Skeletal muscle tissue (tissue), 5 donors: ENCODE measurements at places on chromosomes 4 and X. TPM values are rescaled to one million over a fixed set of nuclear protein-coding genes. Genes with fewer than 3 reads are reported as not detected.

The PAGE5 gene
- not detected for total RNA-seq

The RAB40AL gene
- total RNA-seq: not detected

The EDNRA gene
- total RNA-seq: 41.8 TPM

The FAM47E gene
- 0.52 TPM for total RNA-seq

The FANCB gene
- total RNA-seq: 7.8 TPM

The SERTM2 gene
- 0.52 TPM for total RNA-seq

The UFSP2 gene
- 62.6 TPM for total RNA-seq

The CT45A2 gene
- 0.52 TPM for total RNA-seq

The ALB gene
- 15.7 TPM for total RNA-seq

The ADGRG4 gene
- total RNA-seq: under 0.01 TPM

The LINC00632 gene
- total RNA-seq: 6.8 TPM
